ENCODE measurements at places on chromosomes 12 and 14.
A peak's percentile ranks its signal among the peaks of the same experiment; 100 is the strongest.

- DNase-seq = peak; percentile 40
Observed at GRCh38 chr14:38291681-38292467, 36.0 kb upstream of the CLEC14A start.

GRCh38 chr14:64232095-64232838 is 61.9 kb downstream of the ESR2 start:
- DNase-seq = peak; percentile 46

GRCh38 chr14:60163693-60164092 is 1.5 kb downstream of the DHRS7 start:
- no peak for DNase-seq

DNA sequence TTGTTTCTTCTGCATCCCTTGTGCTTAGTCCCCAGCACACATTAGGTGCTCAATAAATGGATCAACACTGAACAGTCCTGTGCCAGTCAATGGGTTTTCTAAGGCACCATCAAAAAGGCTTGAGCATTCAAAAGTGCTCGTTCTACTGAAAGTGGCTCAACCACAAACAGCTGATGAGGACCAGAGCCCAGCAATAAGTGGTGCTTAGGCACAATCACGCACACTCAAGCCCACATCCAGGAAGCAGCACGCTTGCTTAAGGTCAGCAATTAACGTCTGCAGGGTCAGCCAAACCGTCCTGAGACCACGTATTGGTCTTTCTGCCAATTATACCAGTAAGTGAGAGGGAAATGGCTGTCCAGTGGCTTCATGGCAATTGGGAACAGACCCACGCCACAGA is 56.5 kb downstream of the PRIMA1 start:
- DNase-seq = no peak

GRCh38 chr12:15931590-15932053 is 20.5 kb downstream of the DERA start:
- no peak for DNase-seq

- no peak for DNase-seq
Observed at GRCh38 chr14:77148510-77149231, 7.1 kb upstream of the ZDHHC22 start.

Data from AG04449 (cell line).